ENCODE measurements at places on chromosomes 7 and 10. TPM values are rescaled to one million over a fixed set of nuclear protein-coding genes. Genes with fewer than 3 reads are reported as not detected.

Gene FAM13C
- total RNA-seq = 3.3 TPM

Gene STOX1
- 0.18 TPM for total RNA-seq

DNA sequence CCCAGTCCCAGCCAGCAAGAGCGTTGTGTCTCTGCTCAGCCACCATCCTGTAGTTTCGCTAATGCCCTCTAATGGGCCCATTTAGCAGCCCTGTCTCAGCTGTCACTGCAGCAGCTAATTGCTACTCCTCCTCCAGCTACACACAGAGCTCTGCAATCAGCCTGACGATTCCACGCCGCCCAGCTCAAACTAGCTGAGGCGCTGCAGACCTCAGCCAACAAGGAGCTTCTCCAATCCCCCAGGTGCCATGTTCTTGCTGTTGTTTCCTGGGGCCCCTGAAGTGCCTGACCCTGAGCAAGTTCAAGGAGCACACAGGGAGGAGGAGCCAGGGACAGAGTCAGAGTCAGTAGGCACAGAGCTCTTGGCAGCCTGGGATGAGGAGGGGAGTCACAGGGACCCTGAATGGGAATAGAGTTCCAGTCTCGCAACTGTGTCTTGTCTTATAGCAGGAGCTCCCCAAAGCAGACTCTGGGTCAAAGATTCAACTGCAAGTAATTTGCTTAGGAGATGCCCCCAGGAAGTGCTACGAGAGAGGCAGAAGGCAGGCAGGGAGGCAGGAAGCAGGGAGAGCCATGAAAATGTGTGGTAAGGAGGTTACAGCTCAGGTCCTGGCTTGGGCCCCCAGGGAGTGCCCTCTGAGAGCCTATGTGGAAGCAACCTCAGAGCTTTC, 135.8 kb upstream of the UNC5B start:
- no peak for DNase-seq

DNA sequence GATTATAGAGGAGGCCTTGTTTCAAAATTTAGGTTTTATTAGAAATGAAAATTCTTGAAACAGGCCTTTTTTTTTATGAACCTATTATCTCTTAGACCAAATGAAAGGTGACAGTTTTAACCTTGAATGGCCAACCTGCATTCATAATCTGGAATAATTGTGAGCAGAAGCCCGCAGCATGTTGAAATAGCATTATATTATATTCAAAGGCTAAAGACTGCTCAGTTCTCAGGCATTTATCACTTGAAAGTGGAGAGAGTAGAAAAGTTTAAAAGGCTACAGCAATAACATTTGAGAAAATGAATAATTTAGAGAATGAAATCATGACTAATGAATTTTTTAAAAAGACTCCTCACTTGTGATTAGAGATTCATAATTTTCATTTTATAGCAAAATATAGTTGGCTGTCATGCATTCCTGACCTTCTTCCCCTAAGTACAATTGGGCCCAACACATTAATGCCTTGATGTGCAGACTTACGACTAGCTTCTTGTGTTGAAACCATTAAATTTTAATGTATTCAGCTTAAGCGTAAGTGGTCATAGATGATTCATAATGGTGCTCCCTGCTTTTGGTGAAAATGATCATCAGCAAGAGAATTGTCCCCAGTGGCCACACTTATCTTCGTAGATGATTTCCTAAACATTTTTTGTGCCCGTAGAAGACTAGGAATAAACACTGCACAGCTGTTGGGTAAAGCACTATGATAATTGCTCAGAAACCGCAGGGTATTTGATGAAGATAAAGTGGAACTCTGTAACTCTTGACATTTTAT, 346.6 kb upstream of the BMPER start:
- no peak for DNase-seq

- no peak for DNase-seq
Measured at GRCh38 chr10:89808842-89809241, 107.5 kb downstream of the KIF20B start.

All from IMR-90 (cell line).